ENCODE measurements at places on chromosomes 11 and 22.

GRCh38 chr22:26239581-26239980 is 70.3 kb downstream of the SEZ6L start:
- peak; percentile 55 for DNase-seq

GRCh38 chr11:63767565-63768236 is 874 bp downstream of the ZFTA start:
- DNase-seq, result peak; percentile 89

- peak; percentile 9 for DNase-seq
These were observed 98.3 kb downstream of the ELP4 start for GRCh38 chr11:31607914-31608313.

GRCh38 chr11:60396799-60397198 is 540 bp downstream of the MS4A14 start:
- peak; percentile 90 for DNase-seq

GRCh38 chr11:74070723-74071492 is 62.0 kb upstream of the UCP3 start:
- no peak for DNase-seq

DNA sequence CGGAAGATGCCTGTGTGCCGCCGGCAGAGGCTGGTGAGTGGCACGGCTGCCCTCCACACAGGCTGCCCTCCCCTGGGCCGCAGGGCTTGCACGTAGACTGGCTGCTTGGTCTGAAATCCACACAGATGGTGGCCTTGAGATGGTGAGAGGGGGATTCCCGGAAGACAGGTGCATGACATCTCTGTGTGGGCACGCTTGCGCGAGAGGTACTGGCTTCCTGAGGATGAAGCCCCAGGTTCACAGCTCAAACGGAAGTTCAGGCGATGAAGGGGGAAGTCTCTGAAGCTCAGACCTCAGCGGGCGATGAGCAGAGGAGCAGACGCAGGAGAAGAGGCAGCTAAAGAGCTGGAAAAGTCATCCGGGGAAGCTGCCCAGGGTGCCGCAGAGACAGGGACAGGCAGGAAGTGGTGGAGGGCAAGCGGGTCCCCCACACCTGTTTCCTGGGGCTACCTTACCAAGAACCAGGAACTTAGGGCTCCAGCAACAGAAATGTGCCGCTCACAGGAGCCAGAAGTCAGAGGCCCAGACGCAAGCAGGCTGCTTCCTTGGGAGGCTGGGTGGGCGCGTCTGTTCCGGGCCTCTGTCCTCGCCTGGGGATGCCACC is 7.2 kb downstream of the CRELD2 start:
- DNase-seq, result no peak

DNA sequence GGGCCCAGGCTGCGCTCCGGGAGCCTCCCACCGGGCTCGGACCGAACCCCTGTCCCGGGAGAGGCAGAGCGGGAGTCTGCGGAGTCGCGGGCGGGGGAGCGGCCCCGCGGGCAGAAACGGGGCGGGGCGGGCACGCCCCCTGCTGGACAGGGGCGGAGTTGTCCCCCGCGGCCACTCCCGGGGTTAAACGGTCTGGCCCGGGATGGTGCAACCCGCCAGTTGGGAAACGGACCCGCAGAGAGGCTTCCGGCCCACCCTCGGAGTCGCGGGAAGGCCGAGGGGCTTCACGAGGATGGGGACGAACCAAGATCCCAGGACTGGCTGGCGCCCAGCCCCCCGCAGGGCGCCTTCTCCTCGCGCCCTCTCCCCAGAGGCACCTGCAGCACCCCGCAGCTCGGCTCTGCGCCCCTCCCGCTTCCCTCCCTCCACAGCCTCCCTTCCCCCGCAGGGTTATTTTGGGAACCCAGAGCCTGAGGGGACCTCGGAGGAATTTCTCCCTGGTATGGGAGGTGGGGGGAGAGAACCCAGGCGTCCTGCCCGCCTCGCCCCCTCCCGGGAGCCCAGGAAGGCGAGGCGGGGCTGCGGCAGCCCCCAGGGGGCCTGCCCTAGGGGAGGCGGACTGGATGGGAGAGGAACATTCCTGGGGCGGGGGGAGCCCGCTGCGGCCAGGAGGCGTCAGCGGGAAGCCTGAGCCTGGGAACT is 902 bp downstream of the RASGRP2 start:
- DNase-seq, result peak; percentile 95

GRCh38 chr11:130510407-130511006 is 62.1 kb downstream of the ADAMTS15 start:
- DNase-seq, result no peak

DNA sequence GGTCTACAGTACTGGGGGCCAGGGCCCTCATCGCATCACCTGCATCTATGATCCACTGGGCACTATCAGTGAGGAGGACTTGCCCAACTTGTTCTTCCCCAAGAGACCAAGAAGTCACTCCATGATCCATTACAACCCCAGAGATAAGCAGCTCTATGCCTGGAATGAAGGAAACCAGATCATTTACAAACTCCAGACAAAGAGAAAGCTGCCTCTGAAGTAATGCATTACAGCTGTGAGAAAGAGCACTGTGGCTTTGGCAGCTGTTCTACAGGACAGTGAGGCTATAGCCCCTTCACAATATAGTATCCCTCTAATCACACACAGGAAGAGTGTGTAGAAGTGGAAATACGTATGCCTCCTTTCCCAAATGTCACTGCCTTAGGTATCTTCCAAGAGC is 3.8 kb upstream of the PPFIBP2 start:
- no peak for DNase-seq

DNA sequence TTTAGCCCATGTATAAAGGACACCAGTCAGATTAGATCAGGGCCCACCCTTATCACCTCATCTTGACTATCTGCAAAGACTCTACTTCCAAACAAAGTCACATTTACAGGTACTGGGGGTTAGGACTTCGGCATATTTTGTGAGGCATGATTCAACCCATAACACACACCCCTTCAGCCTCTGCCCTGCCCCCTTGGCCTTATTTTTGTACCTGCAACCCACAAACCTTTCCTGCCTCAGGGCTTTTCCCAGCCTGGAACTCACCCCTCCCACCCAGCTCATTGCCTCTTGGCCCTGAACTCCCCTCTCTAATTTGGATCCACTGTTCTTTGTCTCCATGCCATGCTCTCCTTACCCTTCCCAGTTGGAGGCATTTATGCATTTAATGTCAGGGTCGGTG is 1116.9 kb downstream of the TBC1D22A start:
- DNase-seq, result no peak

GRCh38 chr22:31327806-31328543 is 18.2 kb downstream of the PATZ1 start:
- DNase-seq, result no peak

DNA sequence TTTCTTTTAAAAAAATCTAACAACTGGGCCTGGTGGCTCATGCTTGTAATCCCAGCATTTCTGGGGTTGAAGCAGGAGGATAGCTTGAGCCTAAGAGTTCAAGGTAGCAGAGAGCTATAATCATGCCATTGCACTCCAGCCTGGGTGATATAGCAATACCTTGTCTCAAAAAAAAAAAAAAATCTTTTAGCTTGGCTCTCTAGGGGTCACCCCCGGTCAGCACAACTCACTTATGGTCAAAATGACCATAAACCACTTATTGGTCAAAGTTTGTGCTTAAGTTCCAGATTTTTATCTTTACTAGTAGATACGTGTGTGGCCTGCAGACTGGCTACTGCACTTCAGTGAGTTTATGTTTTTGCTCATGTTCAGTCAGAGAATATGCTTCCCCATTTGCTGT is 6.3 kb upstream of the SPDYC start:
- DNase-seq, result no peak

DNA sequence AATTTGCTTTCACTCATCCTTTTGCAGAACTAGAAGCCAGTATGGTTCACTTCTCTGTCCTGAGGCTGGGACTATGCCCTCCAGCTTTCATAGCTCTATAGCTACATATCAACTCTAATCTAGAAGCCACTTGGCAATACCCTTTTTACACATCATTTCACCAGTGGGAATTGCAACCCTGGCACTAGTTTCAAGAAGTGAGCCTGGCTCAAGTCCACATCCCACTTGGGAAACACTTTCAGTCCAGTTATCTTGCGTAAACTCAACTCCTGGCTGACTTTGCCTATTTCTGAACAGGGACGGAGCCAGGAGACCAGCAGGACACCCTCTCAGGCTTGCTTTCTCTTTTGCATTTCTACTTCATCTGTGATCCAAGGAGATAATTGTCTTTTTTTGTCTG is 19.9 kb upstream of the FAT3 start:
- no peak for DNase-seq
